ENCODE measurements at places on chromosomes 2 and 18.

DNA sequence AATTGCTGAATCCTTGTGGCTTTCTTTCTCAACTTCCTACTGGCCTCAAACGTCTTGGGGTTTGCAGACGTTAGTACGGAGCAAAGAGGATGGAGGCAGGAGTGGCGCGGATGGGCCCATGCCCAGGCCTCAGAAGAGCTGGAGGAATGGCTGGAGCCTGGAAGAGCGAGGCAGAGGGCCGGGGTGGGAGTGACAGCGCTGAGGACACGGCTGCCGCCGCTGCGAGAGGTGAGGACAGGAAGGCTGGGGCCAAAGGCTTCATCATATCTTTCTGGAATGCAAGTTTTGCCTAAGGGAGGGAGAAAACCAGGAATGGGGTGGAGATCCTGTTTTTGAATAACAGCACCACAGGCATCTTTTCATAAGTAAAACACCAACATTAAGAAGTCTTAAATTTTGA is 178.5 kb upstream of the SESTD1 start:
- no peak for DNase-seq

DNA sequence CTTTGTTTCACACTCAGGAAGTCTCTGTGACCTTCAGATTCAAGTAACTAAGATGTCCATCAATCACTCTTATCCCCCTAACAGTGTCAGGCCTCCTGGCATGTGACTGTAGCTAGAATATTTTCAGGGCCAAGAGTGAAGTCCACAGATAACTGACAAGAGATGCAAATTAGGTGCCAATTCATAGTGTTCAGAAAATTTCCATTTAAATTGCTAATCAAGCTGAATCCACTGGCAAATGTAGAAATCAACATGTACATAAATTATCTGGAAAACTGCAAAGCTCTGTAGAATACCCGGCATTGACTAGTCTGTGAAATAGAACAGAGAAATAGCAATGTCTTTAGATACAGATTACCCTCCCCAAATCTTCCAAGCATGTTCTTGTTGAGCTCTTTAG is 38.6 kb upstream of the ARL4C start:
- no peak for DNase-seq

- no peak for DNase-seq
Observed at GRCh38 chr2:102788885-102789260, 27.0 kb downstream of the TMEM182 start.

DNA sequence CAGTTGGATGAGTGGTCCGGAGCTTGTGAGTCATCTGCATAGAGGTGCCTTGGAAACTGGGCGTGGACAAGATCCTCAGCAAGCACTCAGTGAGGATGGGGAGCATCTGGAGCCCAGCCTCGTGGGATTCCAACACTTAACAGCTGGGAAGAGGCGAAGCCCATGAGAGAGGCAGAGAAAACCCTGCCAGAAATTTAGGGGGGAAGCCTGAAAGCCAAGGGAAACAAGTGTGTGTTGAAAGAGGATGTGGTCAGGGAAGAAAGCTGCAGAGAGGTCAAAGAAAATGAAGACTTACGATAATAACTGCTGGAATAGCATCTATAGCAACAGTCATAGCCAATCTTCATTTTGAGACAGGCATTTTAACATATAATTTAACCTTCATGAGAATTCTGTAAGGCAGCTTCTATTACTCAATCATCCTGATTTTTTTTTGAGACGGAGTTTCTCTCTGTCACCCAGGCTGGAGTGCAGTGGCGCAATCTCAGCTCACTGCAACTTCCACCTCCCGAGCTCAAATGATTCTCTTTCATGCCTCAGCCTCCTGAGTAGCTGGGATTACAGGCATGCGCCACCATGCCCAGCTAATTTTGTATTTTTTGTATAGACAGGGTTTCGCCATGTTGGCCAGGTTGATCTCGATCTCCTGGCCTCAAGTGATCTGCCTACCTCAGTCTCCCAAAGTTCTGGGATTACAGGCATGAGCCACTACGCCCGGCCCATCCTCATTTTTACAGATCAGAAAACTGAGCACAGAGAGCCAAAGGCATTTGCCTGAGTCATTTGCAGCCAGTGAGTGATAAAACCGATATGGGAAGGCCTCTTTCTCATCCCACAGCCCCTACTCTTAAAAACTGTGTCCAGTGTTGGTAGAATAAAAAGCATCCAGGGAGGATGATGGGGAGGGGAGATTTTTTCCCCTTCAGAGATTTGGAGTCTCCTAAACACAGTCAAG is 214.4 kb upstream of the EPAS1 start:
- DNase-seq, result peak; percentile 37

- no peak for DNase-seq
Observed at GRCh38 chr2:86224645-86225355, 25.5 kb downstream of the MRPL35 start.

DNA sequence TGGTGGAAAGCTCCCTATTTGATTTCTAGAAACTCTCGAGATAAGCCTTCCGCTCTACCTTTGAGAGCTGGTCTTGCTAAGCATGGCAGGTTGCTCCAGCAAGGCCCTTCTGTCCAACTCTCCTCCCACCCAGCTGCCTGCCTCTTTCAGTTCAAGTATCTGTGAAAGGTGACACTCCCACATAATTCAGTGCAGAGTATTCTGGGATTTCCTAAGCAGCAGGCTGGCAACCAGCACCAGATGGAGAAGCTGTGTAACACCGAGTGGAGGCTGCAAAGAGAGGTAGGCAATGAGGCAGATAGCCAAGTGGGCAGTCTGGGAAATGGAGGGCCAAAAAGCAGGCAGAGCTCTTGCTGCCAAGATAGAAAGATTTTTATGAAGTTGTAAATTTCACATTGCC is 88.4 kb upstream of the CAVIN2 start:
- no peak for DNase-seq

DNA sequence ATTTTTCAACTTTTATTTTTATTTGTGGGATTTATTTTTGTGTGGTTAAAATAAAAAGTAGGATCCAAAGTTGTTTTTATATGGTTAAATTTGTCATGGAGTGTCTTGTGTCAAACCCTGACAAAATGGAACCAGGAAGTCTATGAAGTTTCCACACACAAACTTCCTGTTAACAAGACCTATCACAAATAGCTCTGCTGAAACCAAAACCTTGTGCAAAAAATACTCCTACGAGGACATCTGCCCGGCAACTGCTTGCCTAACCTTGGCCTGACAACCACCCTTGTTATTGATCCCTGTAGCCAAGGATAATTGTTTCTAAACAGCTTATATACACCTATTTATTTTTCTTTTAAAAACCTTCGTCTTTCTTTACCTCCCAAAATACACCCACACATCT is 389.6 kb downstream of the TRIB2 start:
- no peak for DNase-seq

- DNase-seq, result no peak
Observed at GRCh38 chr2:170685591-170685990, 29.5 kb upstream of the SP5 start.

DNA sequence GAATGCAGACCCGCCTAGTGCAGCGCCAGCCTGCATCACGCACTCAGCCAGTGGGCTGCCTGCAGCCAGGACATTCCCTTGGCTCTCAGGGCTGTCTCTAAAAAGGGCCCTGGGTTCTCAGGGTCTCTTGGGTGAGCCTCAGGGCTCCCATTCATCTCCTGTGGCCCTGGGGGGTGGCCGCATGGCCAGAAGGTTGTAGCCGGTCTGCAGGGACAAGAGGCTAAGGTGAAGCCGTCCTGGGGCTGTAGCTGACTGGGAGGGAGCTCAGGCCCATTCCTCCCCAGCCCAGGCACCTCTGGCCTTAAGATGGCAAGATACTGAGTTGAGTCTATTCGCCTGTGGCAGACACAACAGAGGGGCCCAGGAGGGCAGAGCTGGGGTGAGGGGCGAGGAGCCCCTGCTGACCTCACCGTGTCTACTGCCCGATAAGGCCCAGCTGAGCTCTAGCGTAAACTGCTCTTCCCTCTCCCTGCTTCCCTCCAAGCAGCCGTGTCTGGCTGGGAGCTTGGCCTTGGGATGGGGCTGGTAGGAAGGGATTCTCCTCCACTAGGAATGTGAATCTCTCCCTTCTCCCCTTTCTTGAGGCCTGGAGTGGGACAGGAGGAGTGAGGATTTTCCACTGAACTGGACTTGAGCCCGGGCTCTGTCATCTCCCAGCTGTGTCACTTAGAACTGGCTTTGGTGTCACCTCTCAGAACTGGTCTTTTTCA is 37.9 kb downstream of the INHBB start:
- DNase-seq, result no peak

DNA sequence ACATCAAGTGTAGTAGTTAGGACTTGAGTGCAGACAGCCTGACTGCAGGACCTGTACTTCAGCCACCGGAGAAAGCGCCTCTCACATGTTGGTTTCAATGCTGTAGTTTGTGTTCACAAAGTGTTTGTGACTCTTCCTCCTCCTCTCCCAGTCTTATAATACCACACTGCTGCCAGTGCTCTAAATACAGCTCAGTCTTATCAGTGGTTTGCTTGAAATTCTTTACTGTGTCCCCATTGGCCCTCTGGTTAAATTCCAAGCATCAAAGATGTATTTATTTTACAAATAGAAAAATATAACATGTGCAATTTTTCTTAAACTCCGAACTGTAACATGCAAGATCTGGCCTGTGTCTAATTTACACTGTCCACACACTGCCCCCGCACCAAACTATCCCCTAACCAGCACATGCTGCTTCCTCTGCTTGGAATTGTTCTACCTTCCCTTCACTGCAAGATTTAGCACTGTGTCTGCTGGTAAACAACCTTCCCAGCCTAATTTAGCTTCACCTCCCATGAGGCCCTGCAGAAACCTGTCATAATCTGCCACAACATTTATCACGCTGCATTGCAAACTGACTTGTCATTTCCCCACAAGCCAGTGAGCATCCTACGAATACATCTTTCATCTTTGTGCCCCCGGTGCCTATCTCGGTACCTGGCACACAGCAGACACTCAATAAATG is 77.1 kb downstream of the SUMO1 start:
- DNase-seq, result peak; percentile 56

- no peak for DNase-seq
Observed at GRCh38 chr2:202065876-202066275, 7.2 kb upstream of the KIAA2012 start.

- DNase-seq, result no peak
Observed at GRCh38 chr2:230920167-230920566, 4.9 kb downstream of the GPR55 start.

DNA sequence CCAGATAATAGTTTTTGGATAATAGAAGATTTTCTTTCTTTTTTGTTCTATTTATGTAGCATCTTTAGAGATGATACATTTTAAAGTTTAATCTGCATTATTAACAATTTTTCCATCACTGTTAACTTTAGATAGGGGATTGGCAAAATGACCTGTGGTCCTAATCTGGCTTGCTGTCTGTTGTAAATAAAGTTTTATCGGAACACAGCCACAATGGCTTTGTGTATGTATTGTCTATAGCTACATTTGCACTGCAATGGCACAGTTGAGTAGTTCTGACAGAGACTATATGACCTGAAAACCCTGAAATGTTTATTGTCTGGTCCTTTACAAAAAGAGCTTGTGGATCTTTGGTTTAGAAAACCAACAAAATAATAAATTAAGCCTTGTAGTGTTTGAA is 97.0 kb upstream of the CERS6 start:
- no peak for DNase-seq

DNA sequence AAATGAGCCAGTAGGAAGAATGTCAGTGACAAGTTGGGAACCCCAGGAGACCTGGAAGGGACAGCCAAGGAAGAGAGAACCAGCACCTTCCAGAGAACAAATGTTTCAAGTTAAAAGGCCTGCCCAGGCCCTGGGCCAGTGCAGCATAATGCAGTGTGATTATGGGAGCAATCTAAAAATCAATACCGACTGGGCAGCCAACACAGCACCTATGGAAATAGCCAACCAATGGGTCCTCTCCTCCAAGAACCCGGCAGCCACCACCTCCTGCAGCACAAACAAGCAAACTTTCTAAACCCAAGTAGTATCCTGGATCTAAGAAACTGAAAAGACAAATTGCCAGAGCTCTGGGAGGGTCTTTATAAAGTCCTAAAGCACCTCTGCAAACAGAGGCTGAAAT is 71.7 kb downstream of the CLHC1 start:
- peak; percentile 42 for DNase-seq

DNA sequence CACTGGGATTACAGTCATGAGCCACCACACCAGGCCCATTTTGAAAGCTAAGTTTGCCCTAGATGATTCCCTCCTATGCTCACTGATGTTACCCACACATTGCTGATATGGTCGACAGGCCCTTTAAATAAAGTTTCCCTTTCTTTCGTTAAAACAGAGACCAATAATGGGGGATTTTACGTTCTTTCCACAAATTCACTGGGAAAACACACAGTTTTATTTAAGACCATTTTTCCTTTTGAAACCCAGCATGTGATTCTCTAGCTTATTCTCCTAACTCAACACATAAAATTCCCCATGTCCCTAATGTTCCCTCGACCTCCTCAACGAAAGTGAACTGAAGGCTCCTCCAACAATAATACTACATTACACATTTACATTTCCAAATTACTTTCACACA is 223.2 kb downstream of the ANAPC1 start:
- no peak for DNase-seq

GRCh38 chr2:7083580-7084509 is 166.6 kb downstream of the RNF144A start:
- DNase-seq, result no peak

- no peak for DNase-seq
Observed at GRCh38 chr18:35803551-35803950, 168.9 kb upstream of the RMP24 start.

- no peak for DNase-seq
Observed at GRCh38 chr2:85490861-85491755, 47.9 kb upstream of the MAT2A start.

GRCh38 chr2:60641811-60642788 is 88.6 kb upstream of the BCL11A start:
- DNase-seq, result peak; percentile 80

GRCh38 chr2:73033766-73034381 is 37.6 kb downstream of the SFXN5 start:
- no peak for DNase-seq

- DNase-seq, result no peak
Observed at GRCh38 chr2:208872591-208872990, 466.0 kb downstream of the PTH2R start.

GRCh38 chr2:43542285-43542933 is 53.4 kb downstream of the THADA start:
- peak; percentile 68 for DNase-seq

- DNase-seq, result no peak
Observed at GRCh38 chr2:211437396-211437795, 881.0 kb downstream of the CPS1 start.

DNA sequence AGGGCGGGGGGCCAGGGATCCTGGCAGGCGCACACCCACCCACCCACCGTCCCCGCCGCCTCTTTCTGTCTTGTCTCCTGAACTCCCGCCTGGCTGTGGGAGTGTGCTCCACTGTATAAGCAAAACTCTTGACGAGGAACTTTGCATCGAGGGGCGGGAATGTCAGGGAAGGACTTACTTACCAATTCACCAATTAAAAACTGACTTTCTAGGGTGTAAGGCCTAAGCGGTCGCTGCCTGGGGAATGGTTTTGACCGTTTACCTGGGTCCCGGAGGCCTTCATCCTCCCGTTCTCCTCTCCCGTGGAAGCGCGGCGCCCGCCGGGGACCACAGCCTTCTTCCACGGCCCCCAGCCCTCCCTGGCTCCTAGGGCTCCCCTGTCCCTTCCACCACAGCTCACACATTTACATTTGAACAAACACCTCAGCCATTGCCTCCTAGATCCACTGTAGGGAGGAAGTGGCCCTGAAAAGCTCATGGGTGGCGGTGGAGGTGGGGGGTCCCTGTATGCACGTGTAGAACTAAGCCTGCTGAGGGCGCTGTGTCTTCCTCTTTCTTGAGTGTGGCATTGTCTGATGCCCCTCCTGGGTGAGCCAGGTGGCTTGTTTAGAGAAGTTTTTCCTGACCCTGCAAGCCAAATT is 8.9 kb downstream of the ASIC4 start:
- no peak for DNase-seq

GRCh38 chr18:75341897-75342296 is 85.6 kb downstream of the SMIM21 start:
- DNase-seq, result no peak
